Progenitor cell of endocrine pancreas (in vitro differentiated cells): ENCODE measurements at places on chromosomes 2 and 18. TPM values are rescaled to one million over a fixed set of nuclear protein-coding genes. Genes with fewer than 3 reads are reported as not detected.

Gene PASK
- 57.1 and 60.4 TPM in 2 replicates for total RNA-seq

Gene MRO
- 0.13 TPM in 1 of 2 replicates, not detected in the other for total RNA-seq

Gene C1QL2
- total RNA-seq = 0.14 and 0.24 TPM in 2 replicates

Gene GNLY
- not detected in 2 replicates for total RNA-seq

- peaks cover 2% of the 10 kb centered on the region for H3K4me1 ChIP-seq
- no peak overlapping the region for H3K4me3 ChIP-seq
- peaks cover 73% of the 10 kb centered on the region for H3K27me3 ChIP-seq
- no peak overlapping the region for H3K27ac ChIP-seq
Measured at GRCh38 chr18:37535968-37536367, 29.6 kb downstream of the CELF4 start.

DNA sequence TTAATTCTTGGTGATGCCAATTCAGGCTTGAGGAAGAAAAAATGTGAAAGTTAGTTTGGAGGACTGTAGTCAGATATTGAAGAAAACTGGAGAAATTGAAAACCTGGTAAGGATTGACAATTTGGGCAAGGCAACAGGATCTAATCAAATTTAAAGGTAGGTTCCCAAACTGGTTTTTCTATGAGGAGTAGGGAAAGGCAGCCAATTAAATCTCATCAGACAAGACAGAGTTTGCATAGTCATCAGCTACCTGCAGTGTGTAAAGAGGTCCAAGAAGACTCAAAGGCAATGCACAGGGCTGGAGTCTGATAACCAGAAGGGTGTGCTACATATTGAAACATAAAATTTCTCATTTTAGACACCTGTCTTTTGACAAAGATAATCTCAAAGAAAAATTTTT lies 16.0 kb upstream of the CAB39 start:
- no peaks in the 10 kb centered on the region for H3K27me3 ChIP-seq
- no peak overlapping the region for H3K4me3 ChIP-seq
- H3K36me3 ChIP-seq = no peaks in the 10 kb centered on the region
- no peaks in the 10 kb centered on the region for H3K4me1 ChIP-seq

GRCh38 chr2:181165199-181165868 lies 184.9 kb downstream of the UBE2E3 start:
- no peak overlapping the region for H3K27ac ChIP-seq
- no peaks in the 10 kb centered on the region for H3K4me1 ChIP-seq
- H3K27me3 ChIP-seq = no peaks in the 10 kb centered on the region
- no peaks in the 10 kb centered on the region for H3K36me3 ChIP-seq
- no peak overlapping the region for H3K4me3 ChIP-seq

DNA sequence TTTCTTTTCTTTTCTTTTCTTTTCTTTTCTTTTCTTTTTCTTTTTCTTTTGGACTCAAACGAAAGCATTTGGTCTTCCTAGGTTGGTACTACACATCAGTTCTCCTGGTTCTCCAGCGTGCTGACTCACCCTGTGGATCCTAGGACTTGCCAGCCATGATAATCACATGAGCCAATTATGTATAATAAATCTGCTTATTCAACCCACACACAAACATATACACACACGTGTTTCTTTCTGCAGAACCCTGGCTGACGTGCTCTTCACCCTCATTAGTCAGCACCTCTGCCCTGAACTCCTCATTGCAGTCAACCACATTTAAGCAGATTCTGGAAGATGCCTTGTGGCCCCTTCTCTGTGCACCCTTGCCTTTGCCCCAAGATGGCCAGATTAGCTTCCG lies 162.4 kb upstream of the MYT1L start:
- peaks cover 6% of the 10 kb centered on the region for H3K27me3 ChIP-seq
- H3K27ac ChIP-seq = no peak overlapping the region
- DNase-seq = no peak
- no peaks in the 10 kb centered on the region for H3K4me1 ChIP-seq
- no peaks in the 10 kb centered on the region for H3K36me3 ChIP-seq
- no peak overlapping the region for H3K4me3 ChIP-seq

DNA sequence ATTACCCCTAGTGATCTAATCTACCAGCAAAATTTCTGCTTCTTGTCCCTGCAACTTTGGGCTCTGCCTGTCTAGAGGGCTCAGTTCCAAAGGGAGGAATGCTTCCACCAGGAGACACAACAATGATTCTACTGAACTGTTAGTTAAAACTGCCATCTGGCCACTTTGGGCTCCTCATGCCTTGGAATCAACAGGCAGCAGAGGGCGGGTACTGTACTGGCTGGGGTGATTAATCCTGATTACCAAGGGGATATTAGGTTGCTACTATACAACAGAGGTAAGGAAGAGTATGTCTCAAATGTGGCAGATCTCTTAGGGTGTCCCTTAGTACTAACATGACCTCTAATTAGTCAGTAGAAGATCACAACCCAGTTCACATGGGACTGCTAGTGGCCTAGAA lies 21.4 kb downstream of the HADHA start:
- H3K27me3 ChIP-seq = no peaks in the 10 kb centered on the region
- DNase-seq = no peak
- H3K4me1 ChIP-seq = peaks cover 2% of the 10 kb centered on the region
- no peak overlapping the region for H3K27ac ChIP-seq
- H3K36me3 ChIP-seq = peaks cover 34% of the 10 kb centered on the region
- H3K4me3 ChIP-seq = no peak overlapping the region

- no peaks in the 10 kb centered on the region for H3K4me1 ChIP-seq
- no peak for DNase-seq
- H3K36me3 ChIP-seq = peaks cover 49% of the 10 kb centered on the region
- no peak overlapping the region for H3K4me3 ChIP-seq
- H3K27me3 ChIP-seq = no peaks in the 10 kb centered on the region
- H3K27ac ChIP-seq = no peak overlapping the region
Measured at GRCh38 chr2:20025065-20025786, 12.8 kb upstream of the MATN3 start.

DNA sequence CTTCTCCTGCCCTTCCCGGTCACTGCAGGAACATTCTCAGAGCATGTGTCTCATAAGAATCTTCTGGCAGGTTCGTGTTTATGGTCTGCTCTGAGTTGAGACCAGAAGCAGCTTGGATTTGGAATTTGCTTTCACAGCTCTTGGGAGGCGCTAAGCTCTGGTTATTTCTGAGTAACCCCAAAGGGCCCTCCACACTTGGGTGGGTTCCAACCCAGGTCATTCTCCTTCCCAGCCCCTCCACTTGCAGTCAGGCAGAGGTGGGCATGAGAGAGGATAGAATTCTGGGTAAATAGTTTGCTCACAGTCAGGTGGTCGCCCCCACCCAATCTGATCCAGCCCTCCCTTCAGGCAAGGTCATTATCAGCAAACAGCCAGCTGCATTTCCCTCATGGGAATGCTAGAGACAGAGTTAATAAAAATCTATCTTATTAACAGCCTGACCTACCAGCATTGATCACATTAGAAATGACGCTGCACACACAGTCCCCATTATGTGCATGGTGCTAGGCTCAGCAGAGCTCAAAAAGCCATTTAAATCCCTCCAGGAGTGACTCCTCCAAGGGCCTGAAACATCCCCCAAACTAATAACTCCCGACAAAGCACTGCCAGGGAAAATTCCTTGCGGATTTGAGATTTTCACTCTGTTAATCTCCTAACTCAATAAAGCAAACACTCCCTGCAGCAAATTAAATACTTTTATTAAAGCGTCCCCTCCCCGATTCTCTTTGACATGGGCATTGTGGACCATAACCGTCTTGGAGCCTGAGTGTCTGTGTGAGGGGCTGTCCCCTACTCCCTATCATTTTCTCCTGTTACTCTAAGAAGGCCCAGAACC lies 61.9 kb downstream of the SLC4A5 start:
- peaks cover 2% of the 10 kb centered on the region for H3K36me3 ChIP-seq
- no peak overlapping the region for H3K4me3 ChIP-seq
- H3K4me1 ChIP-seq = peaks cover 4% of the 10 kb centered on the region
- DNase-seq = no peak

DNA sequence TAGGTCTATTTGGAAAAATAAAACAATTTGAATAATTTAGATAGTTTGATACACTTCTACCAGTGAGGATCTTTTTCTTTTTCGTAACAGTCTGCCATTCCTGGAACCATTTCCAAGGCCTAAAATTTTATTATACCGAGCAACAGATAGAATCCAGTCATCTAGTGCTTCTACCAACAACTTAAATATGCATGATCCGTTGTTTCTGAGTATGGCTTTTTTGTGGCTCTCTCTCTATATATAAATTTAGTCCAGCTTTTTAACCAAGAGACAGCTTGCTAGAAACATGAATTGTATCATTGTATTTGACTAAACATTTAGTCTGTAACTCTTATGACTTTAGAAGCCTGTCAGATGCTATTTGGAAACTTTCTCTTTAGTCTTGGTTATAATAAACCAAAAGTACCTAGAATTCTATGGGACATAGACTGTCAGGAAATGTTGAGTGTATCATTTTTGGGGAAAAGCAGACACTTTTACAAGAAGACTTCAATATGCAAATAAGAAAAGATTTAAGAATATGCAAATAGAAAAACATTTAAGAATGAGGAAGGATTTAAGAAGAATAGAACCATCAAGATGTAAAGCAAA lies 161.4 kb downstream of the ZEB2 start:
- H3K36me3 ChIP-seq = no peaks in the 10 kb centered on the region
- H3K4me3 ChIP-seq = no peak overlapping the region
- H3K4me1 ChIP-seq = no peaks in the 10 kb centered on the region
- peaks cover 8% of the 10 kb centered on the region for H3K27me3 ChIP-seq
- H3K27ac ChIP-seq = no peak overlapping the region
- no peak for DNase-seq

DNA sequence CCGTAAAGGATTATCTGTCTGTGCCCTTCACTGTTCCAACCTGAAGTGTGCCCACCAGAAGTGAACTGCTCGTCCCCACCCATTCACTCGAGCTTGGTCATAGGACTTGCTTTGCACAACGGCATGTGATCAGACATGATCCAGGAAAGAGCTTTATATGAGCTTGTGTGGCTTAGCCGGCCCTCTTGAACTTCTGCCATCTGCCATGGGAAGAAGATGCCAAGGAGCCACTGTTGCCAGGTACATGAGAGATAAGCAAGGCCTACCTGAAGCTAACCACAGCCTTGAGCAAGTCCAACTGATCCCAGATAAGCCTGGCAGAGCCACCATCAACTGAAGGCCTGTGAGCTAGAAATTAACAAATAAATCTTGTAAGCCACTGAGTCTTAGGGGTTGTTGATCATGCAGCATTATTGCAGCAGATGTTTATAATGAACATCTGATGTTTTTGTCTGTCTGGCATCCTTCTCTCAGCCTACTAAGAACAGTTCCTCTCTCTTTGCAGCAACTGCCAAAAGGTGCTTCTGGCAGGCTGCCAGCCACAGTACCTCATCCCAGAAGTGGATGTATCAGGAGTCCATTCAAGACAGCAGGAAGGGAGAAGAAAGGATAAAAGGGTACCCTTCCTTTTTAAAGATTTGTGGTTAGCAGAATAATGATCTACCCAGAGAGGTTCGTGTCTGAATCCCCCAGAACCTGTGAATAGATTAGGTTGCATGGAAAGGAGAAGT lies 16.8 kb downstream of the DBI start:
- peaks cover 7% of the 10 kb centered on the region for H3K27me3 ChIP-seq
- H3K4me1 ChIP-seq = peaks cover 4% of the 10 kb centered on the region
- H3K4me3 ChIP-seq = no peak overlapping the region
- no peak for DNase-seq
- H3K27ac ChIP-seq = no peak overlapping the region
- H3K36me3 ChIP-seq = no peaks in the 10 kb centered on the region

DNA sequence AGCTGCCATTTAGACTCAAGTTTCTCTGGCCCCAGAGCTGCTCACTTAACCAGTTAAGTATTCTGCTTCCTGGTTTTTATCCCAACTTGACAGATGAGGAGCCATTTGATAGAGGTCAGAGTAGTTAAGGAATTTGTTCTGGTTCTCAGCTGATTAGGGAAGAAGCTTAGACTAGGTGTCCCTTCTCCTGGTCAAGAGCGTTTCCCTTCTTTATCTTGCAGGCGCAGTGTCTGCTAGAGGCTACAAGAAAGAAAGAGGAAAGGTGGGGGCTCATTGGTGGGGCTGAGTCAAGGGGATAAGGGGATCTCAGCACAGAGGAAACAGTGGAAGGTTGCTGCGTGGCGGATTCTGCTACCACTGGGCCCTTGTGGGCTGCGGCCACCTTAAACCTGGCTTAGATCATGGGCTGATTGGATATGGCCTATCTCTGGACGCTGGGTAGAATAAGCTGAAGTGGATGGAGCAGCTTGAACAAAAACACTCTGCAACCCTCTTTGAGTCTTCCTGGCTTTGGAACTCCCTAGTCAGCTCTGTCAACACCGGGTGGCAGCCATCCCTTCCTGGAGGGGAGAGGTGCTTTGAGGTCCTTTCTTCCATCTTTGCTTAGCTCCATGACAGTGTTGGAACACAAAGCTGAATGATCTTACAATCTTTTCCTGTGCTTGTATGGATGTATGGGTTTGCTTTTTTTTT lies 70.8 kb downstream of the QPCT start:
- H3K27ac ChIP-seq = no peak overlapping the region
- no peaks in the 10 kb centered on the region for H3K36me3 ChIP-seq
- peaks cover 23% of the 10 kb centered on the region for H3K4me1 ChIP-seq
- no peak overlapping the region for H3K4me3 ChIP-seq
- H3K27me3 ChIP-seq = no peaks in the 10 kb centered on the region
- no peak for DNase-seq

DNA sequence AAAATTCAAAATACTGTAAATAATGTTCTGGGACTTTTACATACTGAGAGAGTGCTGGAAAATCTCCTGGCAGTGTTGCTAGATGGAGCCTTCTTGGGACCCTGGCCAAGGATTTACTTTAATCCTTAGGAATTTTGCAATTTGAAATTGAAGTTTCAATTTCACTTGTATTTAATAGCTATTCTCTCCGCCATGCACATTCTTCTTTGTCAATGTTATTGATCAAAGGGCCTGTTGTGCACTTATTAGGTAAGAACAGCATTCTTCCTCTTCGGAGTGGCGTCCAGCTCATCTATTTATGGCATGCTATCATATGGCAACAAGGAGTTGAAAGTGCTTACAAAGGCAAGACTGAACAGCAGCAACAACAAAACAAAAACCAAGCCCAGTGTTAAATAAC lies 40.1 kb upstream of the SOS1 start:
- DNase-seq = no peak
- H3K36me3 ChIP-seq = no peaks in the 10 kb centered on the region
- no peaks in the 10 kb centered on the region for H3K27me3 ChIP-seq
- H3K4me3 ChIP-seq = no peak overlapping the region
- no peak overlapping the region for H3K27ac ChIP-seq
- peaks cover 8% of the 10 kb centered on the region for H3K4me1 ChIP-seq

DNA sequence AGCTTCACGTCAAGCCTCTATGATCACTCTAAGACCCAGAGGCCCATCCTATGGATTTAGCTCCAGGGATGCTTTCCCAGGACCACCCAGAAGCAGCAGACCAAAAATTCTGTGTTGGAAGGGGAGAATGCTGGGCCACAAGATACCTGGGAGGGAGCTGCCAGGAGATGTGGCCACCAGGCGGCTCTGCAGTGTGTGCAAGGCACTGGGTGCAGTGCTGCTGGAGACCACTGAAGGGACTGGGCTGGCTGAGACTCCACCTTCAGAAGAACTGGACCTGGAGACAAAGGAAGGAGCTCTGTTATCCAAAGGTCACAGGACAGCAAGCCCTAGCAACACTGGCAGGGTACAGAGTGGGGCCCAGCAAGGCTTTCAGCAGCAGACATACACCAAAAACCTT lies 34.0 kb downstream of the KANSL3 start:
- peaks cover 7% of the 10 kb centered on the region for H3K4me1 ChIP-seq
- peaks cover 35% of the 10 kb centered on the region for H3K36me3 ChIP-seq
- DNase-seq = no peak
- peak overlapping the region; percentile 43 for H3K27ac ChIP-seq
- no peak overlapping the region for H3K4me3 ChIP-seq

- H3K36me3 ChIP-seq = no peaks in the 10 kb centered on the region
- no peak for DNase-seq
- H3K4me3 ChIP-seq = no peak overlapping the region
- no peaks in the 10 kb centered on the region for H3K27me3 ChIP-seq
- H3K4me1 ChIP-seq = no peaks in the 10 kb centered on the region
- H3K27ac ChIP-seq = no peak overlapping the region
Measured at GRCh38 chr18:48908916-48909315, 41.8 kb downstream of the SMAD7 start.
